Stimulated activated CD4-positive, alpha-beta T cell treated with anti-CD3 and anti-CD28 coated beads, Interleukin-1b, Interleukin-23, amount 100 ng/mL, for 1 hour (primary cell): ENCODE measurements at places on chromosomes 1 and 21.

DNA sequence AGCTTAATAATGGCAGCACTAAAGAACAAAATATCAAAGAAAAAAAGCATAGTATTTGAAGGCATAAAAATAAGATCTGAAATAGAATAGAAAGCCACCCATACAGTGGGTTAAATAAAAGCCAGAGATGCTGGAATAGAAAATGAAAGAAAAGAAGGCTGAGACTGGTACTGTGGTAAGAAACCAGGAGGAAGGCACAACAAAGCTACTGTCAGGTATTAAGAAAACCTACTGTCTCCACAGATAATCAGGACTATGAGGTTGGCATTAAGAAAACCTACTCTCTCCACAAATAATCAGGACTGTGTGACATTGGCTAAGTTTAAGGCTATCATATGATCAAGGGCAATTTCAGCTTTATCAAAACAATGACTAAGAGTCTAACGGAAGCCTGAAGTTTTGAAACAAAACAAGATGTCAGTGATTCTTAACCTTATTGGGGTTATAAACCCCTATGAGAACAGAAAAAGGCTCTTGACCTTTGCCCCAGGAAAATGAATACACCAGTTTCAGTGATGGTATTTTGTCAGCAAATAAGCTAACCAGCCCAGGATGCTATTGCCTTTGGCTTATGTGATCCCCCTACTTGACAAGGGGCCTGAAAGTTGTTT lies 24.4 kb downstream of the MCOLN2 start:
- DNase-seq, result no peak

DNA sequence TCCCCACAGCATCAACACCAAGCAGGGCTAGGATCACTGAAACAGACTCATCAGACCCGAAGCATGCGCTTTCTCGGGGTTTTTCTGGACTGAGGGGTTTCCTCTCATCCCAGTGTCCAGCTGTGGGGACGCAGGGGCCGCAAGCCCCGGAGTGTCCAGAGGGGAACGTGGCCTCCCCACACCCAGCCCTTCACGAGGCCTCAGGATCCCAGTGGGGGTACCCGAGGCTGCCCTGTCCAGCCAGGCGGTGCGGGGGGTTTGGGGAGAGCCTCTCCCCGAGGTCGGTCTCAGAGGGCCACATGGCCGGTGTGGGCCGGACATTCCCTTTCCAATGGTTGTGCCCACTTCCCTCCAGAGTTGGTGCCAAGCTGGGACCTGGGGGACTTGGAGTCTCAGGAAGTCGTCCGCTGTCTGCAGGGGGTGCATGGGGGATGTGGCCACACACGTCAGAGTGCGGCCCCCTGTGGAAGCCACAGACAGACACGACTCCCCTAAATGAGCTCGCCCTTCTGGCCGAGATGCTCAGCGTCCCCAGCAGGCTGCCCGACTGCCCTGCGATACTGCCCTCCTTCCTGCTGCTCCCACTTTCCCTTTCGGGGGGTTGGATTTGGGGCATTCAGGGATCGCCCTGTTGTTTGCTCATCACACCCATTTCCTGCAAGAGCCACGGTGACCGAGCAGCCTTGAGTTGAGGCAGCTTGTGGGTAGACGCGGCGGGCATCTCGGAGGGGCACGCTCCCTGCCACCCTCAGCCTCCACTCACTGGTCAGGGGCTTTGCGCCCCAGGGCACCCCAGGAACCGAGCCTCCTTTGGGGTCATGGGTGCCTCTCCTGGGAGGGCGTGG lies 4.1 kb downstream of the COL6A1 start:
- no peak for DNase-seq

GRCh38 chr1:151175863-151176262 lies at the start of gene TMOD4:
Gene TMOD4, minus strand, starts transcription at chr1:151175981. Its CDS starts 1,106 bp downstream, at chr1:151174875.
- no peak for DNase-seq

DNA sequence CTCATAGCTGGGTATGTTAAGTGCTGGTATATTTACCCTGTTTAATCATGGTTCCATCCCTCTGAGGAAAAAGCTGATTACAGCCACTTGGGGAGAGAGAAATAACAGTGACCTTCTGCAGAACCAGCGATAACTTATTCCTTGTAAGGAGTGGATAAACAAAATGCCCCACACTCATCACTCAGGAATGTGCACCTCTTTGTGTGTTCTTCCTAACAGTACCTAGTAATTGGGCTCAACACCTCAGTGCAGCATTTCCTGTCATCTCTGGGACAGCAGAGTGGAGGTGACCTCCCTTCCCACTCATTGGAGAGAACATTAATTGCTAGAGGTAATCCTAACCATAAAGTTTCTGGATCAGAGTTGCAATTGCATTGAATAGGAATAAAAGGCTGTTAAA lies 112.5 kb upstream of the F3 start:
- DNase-seq, result no peak

DNA sequence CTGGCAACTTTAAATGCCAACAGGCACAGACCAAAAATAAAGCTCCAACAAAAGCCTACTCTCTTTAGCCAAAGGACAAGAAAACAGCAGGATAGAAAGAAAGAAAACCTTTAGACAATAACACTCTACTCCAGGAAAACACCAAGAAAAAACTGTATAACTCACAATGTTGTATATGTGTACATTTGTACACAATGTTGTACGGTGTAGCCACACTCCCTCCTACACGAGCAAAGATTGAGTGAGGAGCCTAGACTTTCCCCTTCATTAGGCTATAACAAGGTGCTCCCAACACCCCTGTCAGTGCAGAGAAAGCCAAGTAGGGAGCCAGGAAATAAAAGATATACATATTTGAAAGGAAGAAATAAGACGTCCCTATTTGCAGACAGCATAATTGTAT lies 24.0 kb downstream of the GJA4 start:
- DNase-seq, result no peak

- no peak for DNase-seq
Measured at GRCh38 chr1:29579821-29580425, 343.6 kb downstream of the PTPRU start.

GRCh38 chr1:55007625-55008024 lies 8.9 kb downstream of the BSND start:
- DNase-seq, result no peak

DNA sequence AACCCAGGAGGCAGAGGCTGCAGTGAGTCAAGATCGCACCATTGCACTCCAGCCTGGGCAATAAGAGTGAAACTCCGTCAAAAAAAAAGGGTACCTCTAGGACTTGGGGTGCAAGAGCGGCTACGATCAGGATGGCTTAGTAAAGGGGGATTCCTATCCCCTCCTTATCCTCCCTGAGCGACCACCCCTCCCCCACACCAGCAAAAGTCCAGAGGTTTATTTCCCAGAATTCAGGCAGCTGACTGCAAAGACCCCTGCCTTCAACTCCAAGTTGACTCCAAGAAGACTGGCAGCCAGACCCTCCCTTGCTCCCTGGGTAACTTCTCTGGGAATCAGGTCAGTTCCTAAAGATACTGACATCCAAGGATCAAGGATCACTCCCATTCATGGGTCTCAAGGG lies 12.4 kb upstream of the PRDM16 start:
- no peak for DNase-seq

- DNase-seq, result no peak
Measured at GRCh38 chr1:175225805-175226129, 33.2 kb upstream of the KIAA0040 start.

DNA sequence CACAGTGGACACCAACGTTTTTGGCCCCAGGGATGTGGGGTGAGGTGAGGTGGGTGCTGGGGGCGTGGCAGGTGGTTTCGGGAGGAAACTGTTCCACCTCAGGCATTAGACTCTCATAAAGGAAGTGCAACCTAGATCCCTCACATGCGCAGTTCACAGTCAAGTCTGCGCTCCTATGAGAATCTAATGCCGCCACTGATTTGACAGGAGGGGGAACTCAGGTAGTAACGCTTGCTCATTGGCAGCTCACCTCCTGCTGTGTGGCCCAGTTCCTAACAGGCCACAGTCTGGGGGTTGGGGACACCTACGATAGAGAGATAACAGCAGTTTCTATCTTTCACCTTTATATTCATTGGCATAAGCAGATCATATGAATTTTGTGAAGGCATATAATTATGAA lies 347.1 kb downstream of the VAV3 start:
- no peak for DNase-seq

DNA sequence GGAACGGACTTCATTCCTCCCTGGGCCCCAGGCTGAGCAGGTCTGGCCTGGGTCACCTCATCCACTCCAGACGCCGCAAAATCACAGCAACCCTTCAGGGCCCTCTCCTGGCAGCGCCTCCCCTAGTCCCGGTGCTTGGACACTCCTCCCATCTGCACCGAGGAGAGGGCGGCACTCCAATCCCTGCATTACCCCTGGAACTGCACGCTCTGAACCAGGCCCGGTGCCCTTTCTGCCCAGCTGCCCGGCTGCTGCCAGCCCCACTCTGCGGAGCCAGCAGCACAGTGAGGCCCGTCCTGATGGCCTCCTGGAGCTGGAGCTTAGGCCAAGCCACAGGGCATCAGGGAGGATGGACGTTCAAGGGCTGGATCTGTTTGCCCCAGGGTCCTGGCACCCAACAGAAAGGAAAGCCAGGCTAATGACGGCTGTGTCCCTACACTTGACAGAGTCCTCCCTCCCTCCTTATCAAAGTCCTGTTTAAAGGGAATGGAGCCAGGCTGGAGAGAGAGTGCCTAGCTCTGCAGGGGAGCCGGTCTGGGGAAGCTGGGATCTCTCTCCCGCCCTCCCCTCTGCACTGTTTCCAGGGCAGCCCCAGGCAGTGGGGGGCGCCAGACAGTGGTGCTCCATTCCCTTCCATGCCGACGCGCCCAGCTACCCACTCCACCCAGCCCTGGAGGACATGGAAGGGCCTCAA lies 12.7 kb downstream of the COL6A2 start:
- DNase-seq, result no peak

- no peak for DNase-seq
Measured at GRCh38 chr1:22117851-22118250, 25.0 kb downstream of the WNT4 start.

GRCh38 chr1:180585994-180586359 lies 27.2 kb downstream of the OVAAL start:
- DNase-seq, result no peak

DNA sequence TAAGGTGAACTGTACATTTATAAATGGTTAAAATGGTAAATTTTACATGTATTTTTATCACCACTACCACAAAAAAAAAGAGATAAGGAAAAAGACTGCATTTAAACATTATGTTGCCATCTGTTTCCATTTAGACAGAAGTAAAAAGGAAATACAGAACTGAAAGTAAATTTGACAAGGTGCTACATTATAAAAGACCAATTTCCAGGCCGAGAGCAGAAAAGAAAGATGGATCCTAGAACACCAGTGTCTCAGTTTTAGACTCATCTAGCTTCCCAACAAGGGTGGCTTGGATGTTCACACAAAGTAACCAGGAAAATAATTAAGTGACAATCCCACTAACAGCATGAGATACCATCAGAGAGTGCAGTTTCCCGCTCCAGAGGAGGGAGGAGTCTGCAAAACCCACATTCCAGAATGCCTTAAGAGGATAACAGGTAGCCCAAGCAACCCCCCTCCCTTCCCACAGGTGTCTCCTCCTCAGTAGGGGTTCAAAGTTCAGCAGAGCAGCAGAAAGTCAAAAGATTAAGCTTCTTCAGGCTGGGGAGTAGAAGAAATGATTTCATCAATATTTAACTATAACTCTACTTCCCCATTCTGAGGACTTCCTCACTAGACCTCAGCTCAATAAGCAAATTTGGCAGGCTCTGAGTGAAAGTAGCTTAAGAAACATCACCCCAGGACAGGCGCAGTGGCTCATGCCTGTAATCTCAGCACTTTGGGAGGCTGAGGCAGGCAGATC lies 11.8 kb downstream of the TPM3 start:
- no peak for DNase-seq

- no peak for DNase-seq
Measured at GRCh38 chr1:151047591-151047924, at the start of gene C1orf56. Gene C1orf56, plus strand, starts transcription at chr1:151047751. Its CDS starts 97 bp downstream, at chr1:151047848.

DNA sequence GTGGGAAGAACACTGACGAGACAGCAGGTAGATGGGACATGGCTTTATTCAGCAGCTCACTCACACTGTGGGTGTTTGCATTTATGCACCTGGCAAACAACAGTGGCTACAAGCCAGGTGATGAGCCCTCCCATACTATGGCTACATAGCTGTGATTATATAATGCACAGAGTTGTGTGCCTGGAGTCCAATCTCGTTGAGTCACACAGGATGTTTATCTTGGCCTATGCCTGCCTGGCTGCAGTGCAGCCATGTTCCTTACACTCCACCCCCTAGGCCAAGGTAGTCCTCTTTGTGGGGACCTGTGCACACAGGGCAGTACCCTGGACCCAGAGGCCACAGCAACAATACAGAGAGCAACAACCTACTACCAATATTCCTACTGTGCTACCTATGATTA lies 1643.8 kb downstream of the MRPL39 start:
- DNase-seq, result no peak

- DNase-seq, result no peak
Measured at GRCh38 chr1:46444466-46444865, 45.2 kb upstream of the DMBX1 start.

- DNase-seq, result no peak
Measured at GRCh38 chr1:55203064-55203463, 12.1 kb downstream of the USP24 start.

GRCh38 chr1:9281071-9281827 lies 11.4 kb upstream of the SPSB1 start:
- no peak for DNase-seq

- DNase-seq, result no peak
Measured at GRCh38 chr1:20472860-20473711, 12.9 kb downstream of the CAMK2N1 start.

DNA sequence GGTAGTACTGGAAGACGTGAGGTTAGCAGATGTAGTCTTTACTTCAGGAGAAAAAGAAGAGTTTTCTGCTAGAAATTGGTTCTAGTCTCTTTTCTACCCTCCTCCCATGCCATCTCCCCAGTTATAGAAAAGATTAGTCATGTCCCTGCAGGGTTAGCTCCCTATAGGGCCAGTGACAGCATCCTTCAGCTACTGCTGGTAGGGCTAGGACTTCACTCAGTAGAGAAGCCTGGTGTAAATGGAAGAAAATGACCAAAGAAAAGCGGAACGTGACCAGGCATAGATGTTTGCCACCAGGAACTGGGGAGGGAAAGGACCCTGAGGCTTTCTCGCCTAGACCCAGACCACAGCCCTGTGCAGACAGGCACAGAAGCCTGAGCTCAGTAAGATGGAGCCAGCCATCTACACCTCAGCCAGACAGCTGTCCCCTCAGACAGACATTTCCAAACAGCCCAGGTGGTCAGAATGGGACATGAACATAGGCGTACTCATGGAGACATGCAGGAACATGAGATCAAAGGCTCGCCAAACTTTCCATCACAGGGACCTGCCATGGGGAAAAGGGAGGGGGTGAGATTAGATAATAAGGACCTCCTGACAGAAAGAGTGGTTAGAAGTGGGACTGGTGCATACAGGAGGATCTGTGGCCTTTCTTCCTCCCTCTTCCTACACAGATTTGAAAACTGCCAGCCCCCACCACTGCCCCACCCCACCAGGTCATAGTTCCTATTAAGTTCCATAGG lies 23.5 kb upstream of the SLAMF9 start:
- DNase-seq, result no peak

- DNase-seq, result no peak
Measured at GRCh38 chr1:35558374-35559316, 1.0 kb downstream of the NCDN start.

- DNase-seq, result no peak
Measured at GRCh38 chr1:115717541-115717940, 51.0 kb downstream of the CASQ2 start.
